ENCODE measurements at places on chromosomes 12 and 14.
A peak's percentile ranks its signal among the peaks of the same experiment; 100 is the strongest.

DNA sequence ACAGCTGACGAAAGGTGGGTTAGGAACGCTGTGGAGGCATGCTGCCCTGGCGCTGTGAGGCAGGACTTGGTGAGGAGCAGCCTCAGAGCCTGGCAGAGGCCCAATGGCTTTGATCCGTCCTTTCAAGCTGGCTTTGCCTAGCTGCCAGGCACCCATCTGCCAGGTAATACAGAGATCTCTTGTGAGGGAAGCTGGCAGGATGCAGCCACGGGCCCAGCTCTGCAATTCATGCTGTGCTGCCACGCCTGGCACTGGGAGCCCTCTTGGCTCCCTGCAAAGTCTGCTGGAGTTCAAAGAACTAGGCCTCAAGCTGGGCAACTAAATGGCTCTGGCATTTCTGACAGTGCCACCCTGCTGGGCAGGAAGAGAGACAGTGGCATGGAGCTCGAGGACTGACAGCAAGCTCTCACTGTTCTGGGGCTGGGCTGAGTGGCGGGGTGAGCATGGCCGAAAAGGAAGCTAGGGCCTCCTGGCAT, 18.7 kb downstream of the IQSEC3 start:
- no peak for DNase-seq

- no peak for DNase-seq
These were observed 394.1 kb downstream of the BCAT1 start for GRCh38 chr12:24554612-24555295.

DNA sequence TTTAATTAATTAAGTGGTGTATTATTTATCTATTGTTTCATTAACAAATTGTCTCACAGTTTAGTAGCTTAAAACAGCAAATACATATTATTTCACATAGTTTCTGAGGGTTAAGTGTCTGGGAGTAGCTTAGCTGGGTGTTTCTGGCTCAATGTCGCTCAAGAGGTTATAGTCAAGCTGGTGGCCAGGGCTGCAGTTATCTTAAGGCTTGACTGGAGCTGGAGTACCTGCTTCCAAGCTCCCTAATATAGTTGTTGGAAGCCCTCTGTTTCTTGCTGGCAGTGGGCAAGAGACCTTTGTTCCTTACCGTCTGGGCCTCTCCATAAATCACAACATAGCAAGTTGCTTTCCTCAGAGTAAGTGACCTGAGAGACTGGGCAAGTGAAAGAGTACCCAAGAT, 66.6 kb downstream of the RAD51B start:
- DNase-seq = no peak

DNA sequence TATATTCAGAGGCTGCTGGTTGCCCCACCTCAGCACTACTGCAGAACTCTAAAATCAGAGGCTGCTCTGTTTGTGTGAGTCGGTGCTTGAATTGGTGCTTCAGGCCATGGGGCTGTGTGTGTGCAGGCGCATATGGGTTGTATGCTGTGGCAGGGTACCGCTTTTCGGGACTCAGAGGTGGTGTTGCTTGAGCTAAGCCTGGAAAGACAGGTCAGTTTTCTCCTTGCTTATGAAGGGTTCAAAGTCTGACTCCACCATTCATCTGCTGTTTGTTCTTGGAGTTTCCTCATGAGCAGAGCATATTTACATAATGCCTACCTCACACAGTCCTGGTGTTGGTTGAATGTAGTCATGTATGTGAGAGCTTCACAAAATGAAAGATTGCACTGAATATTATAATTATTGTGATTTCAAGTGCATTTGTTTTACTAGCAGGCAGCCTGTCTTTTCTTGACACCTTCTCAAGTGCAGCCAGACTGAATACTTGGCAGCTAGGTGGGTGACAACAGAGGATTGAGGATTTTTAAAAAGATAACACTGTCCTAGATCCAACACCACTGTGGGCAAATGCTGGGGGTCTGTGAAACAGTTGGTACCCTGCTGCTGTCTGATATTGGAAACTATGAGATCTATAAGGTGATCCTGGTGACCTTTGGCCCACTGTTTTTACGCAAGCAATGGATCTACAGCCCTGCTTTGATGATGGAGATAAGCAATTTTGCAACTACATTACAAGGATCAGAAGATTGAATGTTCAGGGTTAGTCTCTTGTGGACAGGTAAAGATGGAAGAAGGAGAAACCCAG, 1.0 kb upstream of the ANG start:
- no peak for DNase-seq

DNA sequence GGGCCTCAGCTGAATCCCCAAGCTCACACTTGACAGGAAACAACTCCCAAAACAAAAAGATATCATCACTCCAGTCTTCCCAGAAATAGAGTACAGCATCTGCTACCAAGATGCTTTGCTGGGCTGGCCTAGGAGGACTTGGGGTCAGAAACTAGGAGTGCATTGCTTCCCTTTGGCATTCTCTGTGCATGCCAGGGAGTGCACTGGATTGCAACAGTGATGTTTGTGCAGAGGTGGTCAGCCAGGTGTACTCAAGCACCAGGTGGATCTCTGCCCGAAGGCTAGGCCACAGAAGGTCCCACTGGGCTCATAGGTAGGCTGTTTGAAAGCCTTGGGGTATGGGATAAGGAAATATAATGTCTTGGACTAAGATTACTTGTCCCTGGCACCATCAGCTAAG, 51.1 kb downstream of the RAB35 start:
- DNase-seq = no peak

- DNase-seq = no peak
These were observed 31.8 kb upstream of the KRT77 start for GRCh38 chr12:52735106-52735505.

GRCh38 chr12:26460361-26460760, 265.0 kb downstream of the SSPN start:
- DNase-seq = no peak

GRCh38 chr12:52043386-52044212, 7.6 kb upstream of the NR4A1 start:
- peak; percentile 95 for DNase-seq

- no peak for DNase-seq
These were observed 22.8 kb upstream of the SRRM4 start for GRCh38 chr12:118958520-118958919.

DNA sequence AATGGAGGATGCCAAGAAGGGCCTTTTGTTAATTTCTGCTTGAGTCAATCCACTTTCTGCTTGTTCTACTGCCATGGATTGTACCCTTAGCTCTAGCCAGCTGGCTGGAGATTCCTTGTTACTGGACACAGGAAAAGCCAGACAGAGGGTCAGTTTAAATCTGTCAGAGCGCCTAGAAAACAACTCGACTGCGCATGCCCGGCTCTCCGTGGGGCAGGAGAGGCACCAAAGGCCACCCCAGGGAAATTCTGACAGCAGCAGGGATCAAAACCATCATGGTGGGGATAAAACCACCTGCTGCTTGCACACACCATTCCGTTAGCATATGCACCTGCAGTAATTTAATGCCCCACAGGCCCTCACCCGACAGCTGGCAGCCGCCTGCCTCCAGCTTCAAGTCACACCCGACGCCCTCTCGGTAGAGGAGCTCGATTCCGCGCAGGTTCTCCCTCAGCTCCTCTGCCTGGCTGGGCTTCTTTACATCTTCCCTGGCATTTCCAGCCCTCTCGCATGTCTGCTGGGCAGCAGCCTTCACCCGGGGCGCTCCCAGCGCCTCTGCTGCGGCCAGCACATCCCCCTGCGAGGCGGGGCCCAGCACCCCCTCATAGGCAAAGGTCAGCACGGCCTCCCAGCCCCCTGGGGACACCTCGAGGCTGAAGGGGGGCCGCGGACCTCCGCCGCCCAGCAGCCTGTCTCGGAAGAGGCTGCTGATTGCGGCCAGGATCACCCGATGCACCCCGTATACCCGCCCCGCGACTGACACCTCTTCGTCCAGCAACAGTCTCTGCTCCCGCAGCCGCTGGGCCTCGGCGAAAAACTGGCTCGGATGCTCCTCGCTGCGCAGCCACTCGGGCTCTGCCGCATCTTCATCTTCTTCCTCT, 1.0 kb downstream of the KLHL33 start:
- peak; percentile 81 for DNase-seq

- peak; percentile 86 for DNase-seq
These were observed 4.8 kb upstream of the DGLUCY start for GRCh38 chr14:91108941-91109611.

DNA sequence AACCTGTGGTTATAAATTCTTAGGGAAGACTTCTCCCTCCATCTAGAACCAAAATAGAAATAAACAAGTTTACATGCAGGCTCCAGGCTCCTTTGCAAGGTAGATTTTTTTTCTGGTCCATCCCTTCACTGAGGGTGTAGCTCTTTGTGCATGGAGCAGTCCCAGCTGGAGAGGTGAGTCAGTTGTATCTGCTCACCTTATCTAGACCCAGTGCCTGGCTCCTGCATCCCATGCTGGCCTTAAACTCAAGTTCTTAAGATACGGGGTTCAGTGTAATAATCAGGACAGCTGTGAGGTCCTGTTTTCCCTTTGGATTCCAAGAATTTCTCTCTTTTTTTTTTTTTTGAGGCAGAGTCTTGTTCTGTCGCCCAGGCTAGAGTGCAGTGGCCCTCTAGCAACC, 14.8 kb downstream of the ATP6V0A2 start:
- DNase-seq = no peak

GRCh38 chr12:50087151-50087550, 2.0 kb downstream of the SMARCD1 start:
- no peak for DNase-seq

DNA sequence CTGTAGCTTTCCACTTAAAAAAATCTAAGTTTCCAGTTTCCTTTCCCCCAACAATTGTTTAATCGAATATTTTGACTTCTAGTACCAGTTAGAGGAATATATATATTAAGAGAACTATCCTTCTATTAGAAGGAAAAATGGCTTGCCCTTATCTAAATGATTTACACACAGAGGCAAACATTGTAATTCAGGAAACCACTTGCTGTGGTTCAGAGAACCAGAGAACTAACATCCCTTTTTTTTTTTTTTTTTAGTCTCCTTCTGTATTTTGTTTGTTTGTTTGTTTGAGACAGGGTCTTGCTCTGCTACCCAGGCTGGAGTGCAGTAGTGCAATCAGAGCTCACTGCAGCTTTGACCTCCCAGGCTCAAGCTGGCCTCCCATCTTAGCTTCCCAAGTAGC, 746.6 kb downstream of the VRK1 start:
- no peak for DNase-seq

- DNase-seq = peak; percentile 59
These were observed 861 bp upstream of the SLC48A1 start for GRCh38 chr12:47772094-47772660.

DNA sequence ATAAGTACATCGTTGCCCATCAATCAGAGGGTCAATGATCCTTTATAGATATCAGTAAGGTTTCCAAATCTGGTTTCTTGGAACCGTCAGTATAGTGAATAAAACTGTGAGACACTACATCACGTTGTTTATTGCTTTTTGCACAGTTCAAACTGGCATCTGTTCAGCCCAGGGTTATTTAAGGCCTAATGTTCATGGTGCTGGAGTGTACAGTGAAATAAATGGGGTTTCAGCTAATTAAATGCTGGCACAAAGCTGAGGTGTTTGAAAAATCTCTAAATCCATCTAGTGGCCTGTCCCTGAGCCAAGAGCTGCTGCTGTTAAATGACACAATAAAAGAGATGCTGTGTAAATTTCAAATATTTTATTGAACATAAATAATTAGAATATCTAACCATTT, 69.9 kb downstream of the RPS29 start:
- DNase-seq = no peak

DNA sequence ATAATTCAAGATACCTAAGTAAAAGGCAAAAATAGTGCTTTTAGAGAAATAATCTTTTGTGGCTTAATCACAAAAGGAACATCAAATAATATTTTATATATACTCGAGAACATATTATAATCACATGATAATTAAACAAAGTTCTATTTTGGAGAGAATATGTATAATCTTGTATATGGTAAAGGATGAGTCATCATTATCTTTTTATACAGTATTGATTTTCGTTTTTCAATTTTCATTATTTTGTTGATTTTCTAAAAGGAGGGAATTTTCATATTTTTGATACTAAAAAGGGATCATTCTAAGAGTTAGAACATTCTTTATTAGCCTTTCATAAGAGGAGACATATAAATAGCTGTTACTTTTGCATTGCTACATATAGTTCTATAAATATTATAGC, 77.3 kb upstream of the TTC7B start:
- DNase-seq = no peak

- DNase-seq = no peak
These were observed 16.2 kb downstream of the SUPT16H start for GRCh38 chr14:21367582-21368144.

- peak; percentile 89 for DNase-seq
These were observed 101.0 kb downstream of the BEGAIN start for GRCh38 chr14:100486025-100486828.

DNA sequence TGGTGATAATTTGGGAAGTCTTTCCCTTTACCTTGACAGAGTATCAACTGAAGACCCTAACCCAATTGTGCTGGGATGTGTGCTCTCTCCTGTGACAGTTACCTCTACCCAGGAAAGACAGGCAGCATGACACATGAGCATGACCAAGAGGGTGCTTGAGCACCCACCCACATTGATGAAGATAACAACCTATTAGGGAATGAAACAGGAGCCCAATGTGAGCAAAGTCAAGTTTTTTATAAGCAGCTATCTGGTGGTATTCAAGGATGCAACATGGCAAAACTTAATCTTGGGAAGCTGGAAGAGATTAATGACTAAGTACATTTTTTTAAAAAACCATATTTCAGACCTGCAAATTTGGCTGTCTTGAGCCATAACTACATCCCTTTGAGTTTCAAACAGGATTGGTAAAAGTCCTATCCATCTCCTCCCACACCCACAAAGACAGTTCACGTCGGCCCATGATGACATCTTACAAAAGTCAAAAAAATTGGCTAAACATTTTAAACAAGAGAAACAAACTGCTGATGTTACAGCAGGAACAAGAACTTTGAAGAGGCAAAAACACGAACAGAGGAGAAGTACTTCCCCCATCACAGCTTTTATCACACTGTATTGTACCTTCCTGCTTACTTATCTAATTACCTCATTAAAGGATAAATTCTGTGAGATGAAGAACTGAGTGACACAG, 60.3 kb downstream of the MED13L start:
- no peak for DNase-seq

DNA sequence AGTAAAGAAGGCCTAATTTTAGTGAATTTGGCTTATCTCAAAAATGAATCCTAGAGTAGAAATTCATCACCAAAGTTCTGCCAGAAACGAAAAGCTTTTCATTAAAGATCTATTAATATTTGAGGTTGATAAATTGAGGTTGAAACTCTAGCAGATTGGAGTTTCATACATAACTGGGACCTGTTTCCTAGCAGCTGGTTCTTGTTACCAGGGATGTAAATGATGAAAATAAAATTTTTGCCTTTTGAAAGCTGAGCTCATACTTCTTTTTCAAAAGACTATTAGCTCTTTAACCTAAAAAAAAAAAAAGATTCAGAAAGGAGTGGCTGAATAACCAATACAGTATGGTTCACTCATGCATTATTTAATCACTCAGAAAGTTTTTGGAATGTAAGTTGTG, 98.3 kb downstream of the PTGER2 start:
- DNase-seq = no peak

- peak; percentile 29 for DNase-seq
These were observed 24.9 kb downstream of the CRACR2A start for GRCh38 chr12:3727877-3728632.

DNA sequence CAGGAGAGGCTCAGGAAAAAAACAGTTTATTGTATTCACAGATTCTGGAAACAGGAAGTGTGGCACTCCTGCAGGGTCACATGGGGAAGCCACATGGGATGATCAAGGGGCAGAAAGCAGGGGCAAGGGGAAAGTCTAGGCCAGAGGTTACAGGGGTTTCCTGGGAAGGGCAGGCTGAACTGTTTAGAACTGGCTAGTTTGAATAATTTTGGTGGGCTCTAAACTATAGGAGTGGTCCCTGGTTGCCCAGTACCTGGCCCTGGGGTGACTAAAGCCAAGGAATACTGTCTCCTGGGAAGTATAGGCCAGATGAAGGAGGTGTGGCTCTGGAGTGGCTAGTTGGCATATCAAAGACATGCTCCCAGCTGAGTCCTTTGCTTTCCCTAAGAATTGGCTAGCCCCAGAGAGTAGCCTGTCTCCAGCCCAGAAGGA, 169.2 kb downstream of the SLC41A2 start:
- no peak for DNase-seq
